ENCODE measurements at places on chromosomes 11 and 22.

DNA sequence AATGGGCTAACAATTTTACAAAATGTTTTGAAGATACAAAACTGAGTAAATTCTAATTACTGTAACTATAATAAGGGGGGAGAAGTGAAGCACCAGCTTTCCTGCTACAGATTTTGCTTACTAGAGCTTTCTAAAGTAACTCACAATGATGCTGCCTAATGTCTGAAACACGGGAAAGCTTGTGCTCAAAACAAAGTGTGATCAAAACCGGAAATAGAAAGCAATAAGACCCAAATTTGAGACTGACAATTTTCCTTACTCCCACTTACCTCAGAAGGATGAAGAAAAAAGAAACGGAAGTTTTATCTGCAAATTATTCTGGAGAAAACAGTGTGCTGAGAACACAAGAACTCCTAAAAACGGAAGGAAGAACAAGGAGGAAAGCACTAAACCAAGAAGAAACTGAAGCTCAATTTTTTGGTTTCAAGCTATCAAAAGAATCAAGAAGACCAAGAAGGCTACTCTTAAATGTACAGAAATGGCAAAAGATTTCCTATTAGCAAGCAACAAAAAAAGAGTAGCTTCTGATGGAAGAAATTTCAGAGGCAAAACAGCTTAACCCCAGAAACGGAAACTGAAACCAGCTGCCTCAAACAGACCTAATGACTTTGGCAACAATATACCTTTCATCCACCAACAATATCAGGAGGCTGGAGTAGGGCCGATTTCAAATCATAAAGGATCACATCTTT is 33.4 kb downstream of the AMBRA1 start:
- DNase-seq, result peak; percentile 25

- DNase-seq, result no peak
Observed at GRCh38 chr11:110176366-110177085, 83.3 kb downstream of the ZC3H12C start.

DNA sequence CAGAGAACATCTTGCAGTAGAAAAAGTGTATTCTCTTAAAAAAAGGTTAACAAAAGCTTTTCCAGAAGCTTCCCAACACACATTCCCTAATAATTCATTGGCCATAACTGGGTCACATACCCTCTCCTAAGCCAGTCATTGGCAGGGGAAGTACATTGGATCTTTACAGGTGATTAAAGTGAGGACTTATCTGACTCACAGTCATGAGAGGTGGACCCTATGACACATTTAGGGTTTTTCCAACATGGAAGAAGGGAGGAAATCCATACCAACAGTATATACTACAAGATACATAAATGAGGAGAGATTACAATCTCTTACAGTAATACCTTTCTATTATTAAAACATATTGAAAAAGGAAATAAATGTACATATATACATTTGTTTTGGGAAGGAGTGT is 72.2 kb downstream of the CCDC73 start:
- DNase-seq, result no peak

DNA sequence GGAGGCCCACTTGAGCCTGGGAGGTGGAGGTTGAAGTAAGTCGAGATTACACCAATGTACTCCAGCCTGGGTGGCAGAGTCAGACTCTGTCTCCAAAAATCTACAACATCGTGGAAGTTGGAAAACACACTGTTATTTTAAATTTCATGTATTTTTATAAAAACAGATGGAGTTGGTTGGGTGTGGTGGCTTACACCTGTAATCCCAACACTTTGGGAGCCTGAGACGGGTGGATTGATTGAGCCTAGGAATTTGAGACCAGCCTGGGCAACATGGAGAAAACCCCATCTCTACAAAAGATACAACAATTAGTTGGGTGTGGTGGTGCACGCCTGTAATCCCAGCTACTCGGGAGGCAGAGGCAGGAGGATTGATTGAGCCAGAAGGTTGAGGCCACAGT is 52.0 kb upstream of the CLTCL1 start:
- DNase-seq, result no peak

DNA sequence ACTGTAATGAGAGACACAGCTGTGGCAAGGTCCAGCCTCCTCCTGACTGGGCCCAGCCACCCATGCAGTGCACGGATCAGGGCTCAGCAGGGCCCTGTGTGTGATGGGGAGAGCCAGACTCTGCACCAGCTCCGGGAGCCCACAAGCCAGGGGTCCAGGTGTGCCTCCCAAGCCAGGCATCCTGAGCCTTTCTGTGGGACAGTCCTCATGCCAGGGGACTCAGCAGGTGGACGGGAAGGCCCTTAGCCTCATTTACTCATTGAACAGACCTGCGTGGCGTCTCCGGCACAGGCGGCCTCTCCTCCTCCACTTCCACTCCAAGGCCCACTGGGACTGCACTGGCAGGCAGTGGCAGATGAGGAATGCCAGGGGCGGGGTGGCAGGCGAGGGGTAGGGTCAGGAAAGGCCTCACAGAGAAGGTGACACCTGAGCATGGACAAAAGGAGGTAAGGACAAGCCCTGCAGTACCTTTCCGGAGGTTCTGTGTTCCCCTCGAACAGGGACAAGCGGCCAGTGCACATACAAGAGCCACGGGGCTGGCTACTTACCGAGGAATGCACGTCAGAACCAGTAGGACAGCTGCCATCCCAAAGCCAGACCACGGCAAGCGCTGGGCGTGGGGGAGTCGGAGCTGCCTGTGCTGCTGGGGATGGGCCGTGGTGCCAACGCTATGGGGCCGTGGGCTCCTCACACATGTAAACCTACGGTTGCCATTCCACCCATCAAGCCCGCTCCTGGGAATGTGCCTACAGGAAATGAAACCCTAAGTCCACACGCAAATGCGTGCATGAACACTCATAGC is 52.7 kb downstream of the IGF2 start:
- no peak for DNase-seq

GRCh38 chr11:68855205-68855981 is 13.7 kb upstream of the CPT1A start:
- DNase-seq, result peak; percentile 31

GRCh38 chr11:134254433-134255183 is 1.2 kb downstream of the ACAD8 start:
- no peak for DNase-seq

GRCh38 chr22:41917903-41918791 is 3.3 kb upstream of the SHISA8 start:
- peak; percentile 63 for DNase-seq

DNA sequence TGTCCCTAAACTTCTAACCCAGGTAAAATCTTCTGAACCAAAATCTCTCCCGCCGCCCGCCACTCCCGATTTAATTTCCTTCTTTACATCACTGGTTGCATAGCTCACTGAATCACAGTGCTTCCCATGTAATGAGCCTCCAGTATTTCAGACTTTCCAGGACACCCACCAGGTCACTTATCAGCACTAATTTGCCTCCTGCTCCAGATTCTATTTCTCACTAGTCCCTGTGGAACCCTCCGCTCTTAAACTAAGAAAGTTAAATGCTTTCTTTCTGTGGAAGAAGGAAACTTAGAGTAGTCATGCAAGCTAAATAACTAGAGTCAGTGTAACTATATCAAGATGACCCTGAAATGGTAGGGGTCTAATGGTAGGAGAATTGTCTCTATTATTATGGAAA is 106.6 kb upstream of the OPCML start:
- DNase-seq, result no peak

DNA sequence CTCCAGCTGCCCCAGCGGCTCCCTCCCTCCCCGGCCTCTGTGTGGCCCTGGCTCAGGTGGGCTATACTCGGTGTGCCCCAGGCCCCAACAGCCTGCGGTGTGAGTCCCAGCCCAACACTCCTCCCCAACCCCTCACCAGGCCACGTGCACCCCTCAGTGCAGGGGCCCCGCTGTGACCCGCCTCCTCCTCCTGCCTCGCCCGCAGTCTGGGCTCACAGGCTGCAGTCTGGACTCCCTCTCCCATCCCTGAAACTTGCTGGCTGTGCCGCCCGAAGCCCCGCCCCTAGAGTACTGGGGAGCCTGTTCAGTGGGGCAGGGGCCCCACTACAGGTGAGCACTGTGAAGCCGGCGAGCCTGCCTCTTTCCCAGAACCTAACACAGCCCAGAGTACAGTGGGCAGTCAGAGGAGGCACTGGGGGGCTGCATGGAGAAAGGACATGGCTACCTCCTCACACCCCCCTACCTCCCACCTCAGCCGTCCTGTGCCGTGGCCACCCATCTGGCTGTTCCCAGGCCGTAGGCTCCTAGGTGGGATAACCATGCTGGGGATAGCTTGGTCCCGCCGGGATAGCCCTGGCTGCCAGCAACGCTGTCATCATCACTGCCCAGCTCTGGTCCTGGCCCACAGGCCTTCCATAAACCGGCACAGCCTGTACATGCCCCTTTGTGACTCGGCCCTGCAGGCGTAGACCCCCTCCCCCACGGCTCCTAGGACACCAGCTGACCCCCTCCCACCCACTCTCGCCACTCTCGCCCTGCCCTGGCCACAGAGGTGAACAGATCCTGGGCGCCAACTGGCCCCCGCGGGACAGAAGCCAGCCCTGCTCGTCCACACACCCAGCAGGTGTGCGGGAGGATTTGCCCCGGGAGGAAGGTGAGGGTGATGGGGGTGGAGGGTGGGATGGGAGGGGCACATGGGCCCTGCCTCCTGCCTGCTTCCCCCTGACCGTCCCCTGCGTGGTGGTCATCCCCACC is 29.7 kb downstream of the CELSR1 start:
- DNase-seq, result no peak

DNA sequence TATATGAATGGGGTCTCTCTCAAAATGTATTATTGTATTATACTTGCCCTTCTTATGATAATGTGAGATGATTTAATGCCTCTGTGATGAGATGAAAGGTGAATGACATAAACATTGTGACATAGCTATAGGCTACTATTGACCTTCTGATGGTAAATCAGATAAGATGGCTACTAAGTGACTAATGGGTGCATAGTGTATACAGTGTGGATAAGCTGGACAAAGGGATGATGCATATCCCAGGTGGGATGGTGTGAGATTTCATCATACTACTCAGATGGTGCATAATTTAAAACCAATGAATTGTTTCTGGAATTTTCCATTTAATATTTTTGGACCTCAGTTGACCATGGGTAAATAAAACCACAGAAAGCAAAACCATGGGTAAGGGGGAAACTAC is 243.5 kb downstream of the SBF2 start:
- DNase-seq, result no peak

- DNase-seq, result no peak
Observed at GRCh38 chr11:73907191-73907590, 30.4 kb downstream of the PAAF1 start.

GRCh38 chr22:25366876-25367466 is 147.5 kb downstream of the CRYBB2 start:
- DNase-seq, result no peak

DNA sequence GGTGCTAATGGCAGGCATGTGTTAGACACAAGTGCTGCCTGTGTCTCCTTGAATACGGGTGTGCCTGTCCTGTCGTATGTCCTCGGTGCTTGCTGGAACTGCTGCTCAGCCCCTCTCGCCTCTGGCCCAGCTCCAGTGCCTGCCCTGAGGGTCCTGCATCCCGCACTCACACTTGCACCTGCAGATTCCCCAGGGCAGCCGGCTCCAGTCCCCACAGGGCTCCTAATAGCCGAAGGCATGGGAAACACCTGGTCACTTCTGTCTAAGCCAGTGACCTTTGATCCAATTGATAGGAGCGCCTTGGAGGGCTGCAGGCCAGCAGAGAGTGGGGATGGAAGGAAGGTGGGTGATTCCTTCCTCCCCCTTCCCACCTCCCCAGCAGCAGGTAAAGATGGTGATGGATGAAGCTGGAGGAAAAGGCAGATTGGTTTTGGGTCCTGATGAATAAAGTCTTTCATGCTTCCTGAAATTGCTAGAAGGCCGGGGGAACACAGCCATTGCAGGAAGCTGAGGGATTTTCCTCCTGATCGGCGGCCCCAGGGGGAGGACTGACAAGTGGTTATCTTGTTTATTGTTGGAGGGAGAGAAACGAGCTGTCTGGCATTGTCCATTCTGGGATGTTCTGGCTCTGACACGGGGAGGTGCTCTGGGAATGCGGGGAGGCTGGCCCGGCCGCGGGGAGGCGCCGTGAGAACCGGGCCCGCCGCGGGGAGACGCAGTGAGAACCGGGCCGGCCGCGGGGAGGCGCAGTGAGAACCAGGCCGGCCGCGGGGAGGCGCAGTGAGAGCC is 110.9 kb upstream of the B3GAT1 start:
- DNase-seq, result no peak

GRCh38 chr22:40116496-40117200 is 61.1 kb upstream of the TNRC6B start:
- peak; percentile 74 for DNase-seq

DNA sequence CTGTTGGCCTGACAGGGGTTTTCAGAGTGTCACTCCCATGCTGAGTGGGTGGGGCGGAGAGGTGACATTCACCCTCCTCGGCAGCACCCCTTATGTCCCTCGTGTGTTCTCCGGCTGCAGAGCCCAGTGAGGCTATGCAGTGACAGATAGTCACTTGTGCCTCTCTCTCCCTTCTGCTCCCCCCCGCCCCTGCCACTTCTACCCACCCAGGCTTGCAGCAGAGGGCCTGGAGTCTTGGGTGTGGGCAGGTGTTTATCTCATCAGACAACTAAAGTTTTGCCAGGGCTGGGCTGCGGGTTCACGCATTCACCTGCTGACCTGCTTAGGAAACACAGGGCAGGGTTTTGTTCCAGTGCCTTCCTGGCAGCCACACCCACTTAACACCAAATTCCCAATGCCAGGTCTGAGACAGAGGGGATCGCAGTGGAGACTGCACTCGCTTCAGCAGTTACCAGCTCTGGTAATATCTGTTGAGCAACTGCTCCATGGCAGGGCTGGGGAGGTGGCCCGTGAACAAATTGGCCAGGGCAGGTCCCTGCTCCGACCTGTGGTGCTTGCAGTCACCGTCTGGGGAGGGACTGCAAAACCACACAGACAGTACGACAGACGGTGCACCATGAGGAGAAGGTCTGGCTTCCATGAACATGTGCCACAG is 50.5 kb upstream of the ADA2 start:
- no peak for DNase-seq

- DNase-seq, result no peak
Observed at GRCh38 chr11:17418444-17419081, 30.1 kb upstream of the KCNJ11 start.

DNA sequence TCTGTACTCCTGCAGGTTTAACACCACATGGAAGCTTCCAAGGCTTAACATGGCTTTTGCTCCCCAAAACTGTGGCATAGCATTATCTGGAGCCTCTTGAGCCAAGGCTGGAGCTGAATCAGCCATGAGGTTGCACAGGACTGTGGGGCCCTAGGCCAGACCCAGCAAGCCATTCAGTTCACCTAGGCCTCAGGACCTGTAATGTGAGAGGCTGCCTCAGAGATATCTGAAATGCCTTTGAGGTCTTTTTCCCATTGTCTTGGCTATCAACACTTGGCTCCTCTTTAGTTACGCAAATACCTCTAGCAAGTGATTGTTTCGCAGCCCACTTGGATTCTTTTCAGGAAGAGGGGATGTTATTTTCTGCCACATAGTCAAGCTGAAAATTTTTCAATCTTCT is 72.0 kb downstream of the VPREB1 start:
- no peak for DNase-seq
